Hematopoietic multipotent progenitor cell treated with erythropoietin and hydrocortisone succinate and interleukin-3 and kit ligand, for 17 days (in vitro differentiated cells): ENCODE measurements at places on chromosomes 3 and 15.

- no peak for DNase-seq
These were observed 24.4 kb upstream of the COPG1 start for GRCh38 chr3:129224984-129225393.

GRCh38 chr3:107621465-107621864 is 98.7 kb downstream of the BBX start:
- no peak for DNase-seq

- no peak for DNase-seq
These were observed 9.6 kb upstream of the FAM107A start for GRCh38 chr3:58586776-58587192.

GRCh38 chr15:48794697-48795134 is 16.2 kb downstream of the CEP152 start:
- no peak for DNase-seq

DNA sequence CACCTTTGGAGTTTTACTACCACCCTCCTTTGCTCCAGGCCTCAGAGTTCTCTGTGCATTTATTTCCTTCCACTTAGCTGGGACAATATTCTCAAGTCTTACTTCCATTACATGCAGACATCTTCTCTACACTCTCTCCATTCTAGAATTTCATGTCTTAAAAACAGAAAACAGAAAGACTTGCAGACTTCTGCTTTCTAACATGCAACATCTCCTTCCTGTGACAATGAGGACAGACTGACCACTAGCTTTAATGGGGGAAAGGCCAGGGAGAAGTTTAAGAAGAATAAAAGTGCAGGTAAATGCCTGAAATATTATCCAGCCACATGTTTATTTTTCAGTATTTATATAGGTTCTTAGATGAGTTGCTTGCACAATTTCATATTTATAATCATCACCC is 17.1 kb upstream of the CSTA start:
- no peak for DNase-seq

DNA sequence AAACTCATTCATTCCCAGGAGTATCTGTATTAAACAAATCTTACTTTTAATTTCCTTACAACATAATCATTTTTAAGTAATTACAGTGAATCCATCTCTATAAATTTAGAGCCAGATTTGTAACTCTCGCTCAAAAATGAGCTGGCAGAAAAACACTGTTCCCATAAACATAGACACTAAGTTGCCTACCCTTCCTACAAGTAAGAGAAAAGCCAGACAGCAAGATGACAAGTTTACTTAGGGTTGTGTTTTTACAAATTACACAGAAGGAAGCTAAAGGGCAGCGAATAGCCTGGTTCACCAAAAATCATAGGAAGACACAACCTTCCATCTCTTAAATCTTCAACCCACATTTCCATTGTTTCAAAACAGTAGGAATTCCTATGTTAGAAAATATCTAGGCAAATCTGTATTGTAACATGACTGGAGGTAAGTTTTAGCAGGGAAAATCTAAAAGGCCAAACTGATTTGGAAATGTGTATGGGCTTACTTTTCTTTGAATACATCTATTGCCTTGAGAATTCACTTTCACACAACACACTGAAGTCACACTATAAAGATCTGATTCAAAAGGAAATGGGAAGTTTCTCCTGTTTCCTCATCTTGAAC is 21.7 kb downstream of the HERC1 start:
- DNase-seq, result no peak

GRCh38 chr3:177371888-177372287 is 174.6 kb upstream of the TBL1XR1 start:
- DNase-seq, result no peak

DNA sequence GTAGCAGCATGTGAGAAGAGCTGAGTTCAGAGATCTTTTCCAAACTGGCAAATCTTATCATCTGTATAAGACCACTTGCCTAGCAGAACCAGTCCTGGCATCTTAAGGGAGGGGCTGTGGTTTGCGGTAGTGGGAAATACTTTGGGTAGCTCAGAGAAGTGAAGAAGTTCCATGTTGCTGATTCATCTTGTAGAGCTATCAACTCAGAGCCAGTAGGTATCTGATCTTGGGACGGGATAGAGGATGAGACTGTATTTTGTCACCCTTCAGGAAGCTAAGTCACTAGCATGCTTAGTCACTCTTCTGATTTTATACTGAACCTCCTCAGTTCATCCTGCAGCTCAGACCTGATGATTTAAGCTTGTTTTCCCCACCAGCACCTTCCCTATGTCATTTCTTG is 211.4 kb downstream of the NR1D2 start:
- peak; percentile 76 for DNase-seq

DNA sequence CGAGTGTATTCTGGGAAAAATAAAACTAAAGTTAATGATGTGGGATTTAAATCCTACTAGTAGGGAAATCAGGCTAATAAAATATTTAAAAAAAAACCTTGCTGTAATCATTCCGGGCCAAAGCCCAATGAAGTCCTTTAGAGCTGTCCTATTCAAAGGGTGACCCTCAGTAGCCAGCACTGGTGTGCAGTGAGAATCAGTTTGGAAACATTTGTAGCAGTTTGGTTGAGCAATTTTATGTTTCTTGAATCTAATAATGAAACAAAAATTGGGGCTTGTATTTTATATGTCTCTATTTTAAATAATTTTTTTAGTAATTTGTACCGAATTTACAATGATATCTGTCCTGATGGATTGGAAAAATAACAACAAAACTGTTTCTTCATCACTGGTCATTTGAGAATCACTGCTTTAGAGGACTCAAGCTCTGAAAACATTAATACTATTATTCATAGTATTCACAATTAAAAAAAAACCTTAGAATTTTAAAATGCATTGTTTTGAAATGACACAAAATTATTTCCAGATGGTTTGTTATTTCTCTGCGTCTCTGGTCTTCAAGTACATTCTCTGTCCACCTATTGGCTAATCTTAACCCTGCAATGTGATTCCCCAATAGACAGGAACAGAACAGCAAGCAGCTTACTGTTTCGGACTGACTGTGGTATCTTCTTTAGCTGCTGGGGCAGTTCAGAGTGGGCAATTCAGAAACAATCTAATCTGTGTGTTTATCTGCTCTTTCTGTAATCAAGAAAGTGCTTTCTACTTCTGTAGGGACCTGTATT is 71.2 kb downstream of the OTOL1 start:
- no peak for DNase-seq

DNA sequence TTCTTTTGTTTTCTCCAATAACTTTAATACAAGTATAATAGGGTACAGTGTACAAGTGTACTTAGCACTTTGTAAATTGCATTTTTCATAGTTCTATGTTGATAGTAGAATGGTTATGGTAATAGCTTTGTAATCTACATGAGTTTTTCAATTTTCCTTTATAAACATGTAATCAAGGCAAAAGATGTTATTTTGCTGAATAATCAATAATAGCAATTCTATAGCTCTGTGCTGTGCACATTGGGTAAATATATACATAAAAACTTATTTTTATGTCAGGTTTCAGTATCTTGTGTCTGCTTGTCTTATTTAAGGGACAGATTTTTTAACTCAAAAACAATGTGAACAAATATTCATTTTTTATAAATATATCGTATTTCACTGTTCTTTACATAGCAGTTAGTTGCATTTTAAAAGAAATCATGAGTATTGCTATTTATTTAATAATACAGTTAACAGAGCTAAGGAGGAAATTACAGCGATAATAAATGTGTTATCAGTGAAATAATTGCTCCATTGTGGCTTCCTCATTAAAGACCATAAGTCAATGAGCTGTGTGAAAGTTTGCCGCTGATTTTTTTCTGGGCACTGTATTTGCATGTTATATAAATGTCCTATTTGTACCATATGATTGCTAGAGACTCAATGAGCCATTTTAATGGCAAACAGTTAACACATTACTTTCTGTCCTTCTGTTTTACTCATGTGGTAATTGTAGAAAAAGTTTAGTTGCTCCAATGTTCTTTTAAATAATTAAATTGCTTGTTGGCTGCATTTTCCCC is 214.6 kb upstream of the STAC start:
- no peak for DNase-seq

- no peak for DNase-seq
These were observed 161.9 kb upstream of the ATP11B start for GRCh38 chr3:182631183-182632076.

DNA sequence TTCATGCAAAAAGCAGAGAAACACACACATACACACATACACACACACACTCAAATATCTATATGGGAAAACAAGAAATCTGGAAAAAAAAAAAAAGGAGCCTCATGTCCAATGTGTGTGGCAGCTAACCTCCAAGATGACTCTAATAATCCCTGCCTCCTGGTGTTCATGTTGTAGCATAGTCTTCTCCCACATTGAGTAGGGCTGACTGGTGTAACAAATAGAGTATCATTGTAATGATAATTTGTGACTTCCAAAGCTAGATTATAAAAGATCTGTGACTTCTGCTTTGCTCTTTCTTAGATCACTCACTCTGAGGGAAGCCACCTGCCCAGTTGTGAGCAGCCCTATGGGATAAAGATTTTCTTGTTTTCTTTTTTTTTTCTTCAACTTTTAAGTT is 130.9 kb upstream of the TNIK start:
- DNase-seq, result no peak

DNA sequence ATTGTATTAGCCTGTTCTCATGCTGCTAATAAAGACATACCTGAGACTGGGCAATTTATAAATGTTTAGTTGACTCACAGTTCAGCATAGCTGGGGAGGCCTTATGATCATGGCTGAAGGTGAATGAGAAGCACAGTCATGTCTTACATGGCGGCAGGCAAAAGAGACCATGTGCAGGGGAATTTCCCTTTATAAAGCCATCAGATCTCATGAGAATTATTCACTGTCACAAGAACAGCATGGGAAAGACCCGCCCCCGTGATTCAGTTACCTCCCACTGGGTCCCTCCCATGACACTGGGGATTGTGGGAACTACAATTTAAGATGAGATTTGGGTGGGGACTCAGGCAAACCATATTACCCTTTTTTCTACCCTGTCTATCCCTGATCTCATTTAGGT is 51.5 kb upstream of the MYZAP start:
- no peak for DNase-seq

DNA sequence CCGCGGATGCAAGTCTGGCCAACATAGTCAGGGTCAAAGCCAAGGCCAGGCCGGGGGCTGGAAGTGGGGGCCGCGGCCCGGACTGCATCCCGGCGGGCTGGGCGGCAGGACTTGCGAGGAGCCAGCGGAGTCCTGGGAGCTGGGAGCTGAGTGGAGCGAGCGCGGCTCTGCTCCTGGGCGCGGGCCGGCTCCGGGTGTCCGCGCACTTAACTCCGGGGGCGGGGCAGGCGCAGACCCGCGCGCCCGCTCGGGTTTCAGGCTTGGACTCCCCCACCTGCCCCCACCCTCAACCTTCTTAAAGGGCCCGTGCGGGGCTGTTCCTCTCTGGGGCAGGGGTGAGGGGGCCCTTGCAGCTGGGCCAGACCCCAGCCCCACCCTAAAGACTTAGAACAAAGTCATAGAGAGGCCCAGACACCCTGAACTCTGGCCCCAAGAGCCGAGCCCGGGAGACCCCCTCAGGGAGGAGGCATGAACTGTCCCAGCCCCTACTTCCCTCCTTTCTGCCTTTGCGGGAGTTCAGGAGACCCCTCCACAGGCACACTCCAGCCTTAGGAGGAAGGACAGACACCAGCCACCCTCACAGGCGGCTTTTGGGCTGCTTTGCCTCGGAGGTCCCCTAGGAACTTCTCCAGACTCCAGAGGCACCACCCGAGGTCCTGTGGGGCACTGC is at the start of gene CSPG4:
CSPG4 (minus strand) TSS at position 181 of the 670 bp plus-strand sequence; CDS start at position 88, 93 bp downstream.
- no peak for DNase-seq
